Progenitor cell of endocrine pancreas (in vitro differentiated cells): ENCODE measurements at places on chromosomes 1 and 21. TPM values are rescaled to one million over a fixed set of nuclear protein-coding genes. Genes with fewer than 3 reads are reported as not detected.

GRCh38 chr1:66282343-66282852 lies 251.6 kb upstream of the SGIP1 start:
- DNase-seq = no peak
- no peak overlapping the region for H3K27ac ChIP-seq
- no peaks in the 10 kb centered on the region for H3K36me3 ChIP-seq
- H3K4me3 ChIP-seq = no peak overlapping the region
- H3K27me3 ChIP-seq = peaks cover 7% of the 10 kb centered on the region

The TOMM20 gene
- 110 and 120 TPM in 2 replicates for total RNA-seq

- no peaks in the 10 kb centered on the region for H3K36me3 ChIP-seq
- no peak for DNase-seq
- no peaks in the 10 kb centered on the region for H3K4me1 ChIP-seq
- no peak overlapping the region for H3K4me3 ChIP-seq
- H3K27me3 ChIP-seq = peaks cover 75% of the 10 kb centered on the region
Observed at GRCh38 chr21:33035147-33035546, 9.4 kb downstream of the OLIG2 start.

GRCh38 chr1:905071-905749 lies 18.5 kb upstream of the SAMD11 start:
- DNase-seq = peak; percentile 23
- peak overlapping the region; percentile 81 for H3K4me3 ChIP-seq
- peaks cover 33% of the 10 kb centered on the region for H3K27me3 ChIP-seq
- peak overlapping the region; percentile 84 for H3K27ac ChIP-seq

GRCh38 chr1:21651214-21652042 lies 17.7 kb downstream of the RAP1GAP start:
- peaks cover 36% of the 10 kb centered on the region for H3K27me3 ChIP-seq
- no peak for DNase-seq
- H3K4me1 ChIP-seq = peaks cover 7% of the 10 kb centered on the region
- H3K4me3 ChIP-seq = peak overlapping the region; percentile 80

The RIPPLY3 gene
- total RNA-seq = 17.9 and 18.9 TPM in 2 replicates

DNA sequence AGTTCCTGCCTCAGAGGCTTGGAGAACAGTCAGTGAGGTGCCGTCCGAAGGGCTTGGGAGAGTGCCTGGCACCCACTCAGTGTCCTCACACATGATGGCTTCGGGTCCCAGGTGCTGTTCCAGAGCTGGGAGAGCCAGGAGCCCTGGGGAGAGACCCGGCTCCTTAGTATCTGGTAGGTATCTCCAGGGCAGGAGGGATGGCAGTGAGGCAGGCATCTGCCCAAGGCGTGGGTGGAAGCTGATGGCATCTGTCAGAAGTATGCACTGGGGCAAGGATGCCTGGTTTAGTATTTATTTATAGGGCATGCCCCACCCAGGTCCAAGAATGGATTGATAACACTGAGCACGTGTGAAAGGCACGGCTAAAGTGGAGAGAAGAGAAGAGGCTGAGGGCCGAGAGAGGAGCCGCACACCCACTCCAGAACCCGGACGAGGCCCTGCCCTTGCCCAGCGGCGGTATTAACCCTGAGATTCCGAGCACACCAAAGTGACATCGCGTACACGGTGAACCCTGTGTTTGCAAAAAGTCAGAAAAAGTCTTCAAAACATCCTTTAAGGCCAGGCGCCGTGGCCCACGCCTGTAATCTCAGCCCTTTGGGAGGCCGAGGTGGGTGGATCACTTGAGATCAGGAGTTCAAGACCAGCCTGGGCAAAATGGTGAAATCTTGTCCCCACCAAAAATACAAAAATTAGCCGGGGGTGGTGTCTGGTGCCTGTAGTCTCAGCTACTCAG lies 2.4 kb downstream of the TP73 start:
- DNase-seq = no peak
- peaks cover 2% of the 10 kb centered on the region for H3K4me1 ChIP-seq
- H3K27ac ChIP-seq = no peak overlapping the region
- no peaks in the 10 kb centered on the region for H3K36me3 ChIP-seq

The PTCH2 gene
- total RNA-seq = 2.9 and 3.0 TPM in 2 replicates

- H3K27me3 ChIP-seq = no peaks in the 10 kb centered on the region
- DNase-seq = no peak
- H3K27ac ChIP-seq = peak overlapping the region; percentile 84
- peaks cover 3% of the 10 kb centered on the region for H3K36me3 ChIP-seq
Observed at GRCh38 chr1:162562470-162562828, 927 bp downstream of the UAP1 start.

The KLHL12 gene
- 32.3 and 34.1 TPM in 2 replicates for total RNA-seq

The KRTAP13-2 gene
- total RNA-seq = not detected in 2 replicates

DNA sequence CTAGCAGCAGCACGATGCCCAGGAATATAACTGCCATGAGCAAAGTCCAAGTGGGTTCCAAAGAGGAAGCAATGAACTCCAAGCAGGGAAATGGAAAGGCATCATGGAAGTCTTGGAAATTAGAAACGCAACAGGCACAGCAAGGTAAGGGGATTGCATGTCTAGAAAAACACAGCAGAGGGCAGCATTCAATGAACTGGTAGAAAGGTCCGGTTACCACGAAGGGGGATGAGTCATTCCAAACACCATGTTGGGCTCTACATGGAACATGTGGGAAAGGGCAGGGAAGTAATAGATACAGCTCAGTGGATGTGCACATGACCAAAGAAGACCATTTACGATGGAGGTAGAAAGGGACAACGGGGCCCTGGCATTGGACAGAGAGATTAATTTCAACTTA lies 36.4 kb downstream of the RXRG start:
- DNase-seq = no peak
- no peaks in the 10 kb centered on the region for H3K36me3 ChIP-seq
- H3K4me1 ChIP-seq = no peaks in the 10 kb centered on the region
- no peak overlapping the region for H3K4me3 ChIP-seq

The KDF1 gene
- 22.2 and 26.1 TPM in 2 replicates for total RNA-seq

The DIO1 gene
- total RNA-seq = 1.1 and 1.3 TPM in 2 replicates

- H3K36me3 ChIP-seq = peaks cover 5% of the 10 kb centered on the region
- DNase-seq = peak; percentile 14
- peaks cover 24% of the 10 kb centered on the region for H3K4me1 ChIP-seq
- H3K27me3 ChIP-seq = no peaks in the 10 kb centered on the region
Observed at GRCh38 chr1:235329139-235329902, 951 bp downstream of the GGPS1 start.

DNA sequence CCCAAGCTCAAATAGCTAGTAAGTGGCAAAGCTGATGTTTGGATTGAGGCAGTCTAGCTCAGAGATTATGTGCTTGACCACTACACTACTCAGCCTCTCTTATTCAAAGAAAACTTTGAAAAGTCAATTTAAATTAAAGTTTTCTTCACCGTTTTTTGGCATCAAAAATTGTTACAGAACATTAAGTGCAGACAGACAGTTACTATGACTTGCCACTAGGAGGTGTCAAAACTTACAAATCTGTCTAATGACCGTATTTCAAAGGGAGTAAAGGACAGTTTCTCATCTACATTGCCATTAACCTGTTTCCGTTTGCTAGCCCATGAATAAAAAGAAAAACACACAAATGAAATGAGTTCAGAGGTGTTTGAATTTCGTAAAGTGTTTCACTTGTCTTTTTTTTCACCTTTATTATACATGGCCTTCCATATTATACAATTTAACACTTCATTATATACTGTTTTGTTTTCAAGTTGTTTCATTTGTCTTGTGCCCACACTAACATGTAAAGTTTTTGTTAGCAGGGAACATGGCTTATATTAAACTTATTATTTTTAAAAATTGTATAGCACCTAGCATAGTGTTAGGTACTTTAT lies 57.4 kb upstream of the MTF2 start:
- no peak overlapping the region for H3K27ac ChIP-seq
- no peaks in the 10 kb centered on the region for H3K36me3 ChIP-seq
- no peak overlapping the region for H3K4me3 ChIP-seq
- peaks cover 33% of the 10 kb centered on the region for H3K27me3 ChIP-seq

The ETV3L gene
- 0.67 and 0.72 TPM in 2 replicates for total RNA-seq

GRCh38 chr1:204478172-204478899 lies 16.3 kb downstream of the PIK3C2B start:
- H3K27me3 ChIP-seq = no peaks in the 10 kb centered on the region
- no peak overlapping the region for H3K27ac ChIP-seq
- H3K36me3 ChIP-seq = peaks cover 5% of the 10 kb centered on the region
- H3K4me1 ChIP-seq = peaks cover 5% of the 10 kb centered on the region

GRCh38 chr1:225700889-225701465 lies 48.1 kb upstream of the ENAH start:
- H3K27me3 ChIP-seq = no peaks in the 10 kb centered on the region
- H3K36me3 ChIP-seq = no peaks in the 10 kb centered on the region
- no peak overlapping the region for H3K4me3 ChIP-seq
- DNase-seq = no peak
- H3K27ac ChIP-seq = no peak overlapping the region
